ENCODE measurements at places on chromosomes 5 and 9. TPM values are rescaled to one million over a fixed set of nuclear protein-coding genes. Genes with fewer than 3 reads are reported as not detected.

- no peak for DNase-seq
Measured at GRCh38 chr5:36442796-36443195, 141.1 kb upstream of the RANBP3L start.

- DNase-seq = peak; percentile 79
Measured at GRCh38 chr5:177500685-177501522, 3.5 kb upstream of the PDLIM7 start.

Gene SOX30
- total RNA-seq = not detected

GRCh38 chr5:126449751-126450271, 26.6 kb downstream of the GRAMD2B start:
- no peak for DNase-seq

GRCh38 chr5:64612344-64612961, 77.8 kb upstream of the SHISAL2B start:
- DNase-seq = no peak
